ENCODE measurements at places on chromosomes 7 and 10.
A peak's percentile ranks its signal among the peaks of the same experiment; 100 is the strongest.

DNA sequence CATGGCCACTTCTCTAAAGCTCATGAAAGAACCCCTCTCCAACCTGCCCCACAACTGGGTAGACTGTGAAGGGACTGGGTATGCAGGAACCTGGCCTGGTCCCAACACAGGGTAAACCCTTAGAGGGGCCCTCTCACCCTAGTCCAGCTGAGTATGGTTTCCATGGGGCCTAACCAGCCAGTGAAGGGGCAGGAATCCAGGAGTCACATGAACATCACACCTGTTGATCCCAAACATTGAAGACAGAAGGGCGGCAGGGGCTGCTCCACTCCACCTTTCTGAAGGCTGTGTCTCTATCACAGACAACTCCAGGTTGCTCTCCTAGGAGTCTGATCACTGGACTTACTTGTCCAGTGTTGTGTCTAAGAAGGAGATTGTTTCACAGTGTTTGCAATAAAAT, 30.8 kb downstream of the GRID1 start:
- DNase-seq, result no peak

DNA sequence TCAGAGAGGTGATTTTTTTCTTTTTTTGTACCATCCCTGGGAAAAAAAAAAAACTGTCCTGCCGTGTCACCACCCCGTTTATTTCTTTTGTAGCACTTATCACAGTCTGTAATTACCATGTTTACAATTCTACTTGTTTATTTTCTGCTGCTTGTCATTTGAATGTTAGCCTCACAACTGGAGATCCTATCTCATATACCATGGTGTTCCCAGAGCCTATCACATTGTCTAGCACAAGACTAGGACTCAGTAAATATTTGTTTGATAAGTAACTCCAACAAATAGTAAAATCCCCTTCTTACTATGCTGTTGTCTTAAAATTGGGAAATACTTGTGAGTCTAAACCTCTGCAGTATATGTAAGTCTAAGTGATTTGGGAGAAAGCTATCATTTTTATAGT, 36.0 kb downstream of the MKLN1 start:
- DNase-seq, result no peak

DNA sequence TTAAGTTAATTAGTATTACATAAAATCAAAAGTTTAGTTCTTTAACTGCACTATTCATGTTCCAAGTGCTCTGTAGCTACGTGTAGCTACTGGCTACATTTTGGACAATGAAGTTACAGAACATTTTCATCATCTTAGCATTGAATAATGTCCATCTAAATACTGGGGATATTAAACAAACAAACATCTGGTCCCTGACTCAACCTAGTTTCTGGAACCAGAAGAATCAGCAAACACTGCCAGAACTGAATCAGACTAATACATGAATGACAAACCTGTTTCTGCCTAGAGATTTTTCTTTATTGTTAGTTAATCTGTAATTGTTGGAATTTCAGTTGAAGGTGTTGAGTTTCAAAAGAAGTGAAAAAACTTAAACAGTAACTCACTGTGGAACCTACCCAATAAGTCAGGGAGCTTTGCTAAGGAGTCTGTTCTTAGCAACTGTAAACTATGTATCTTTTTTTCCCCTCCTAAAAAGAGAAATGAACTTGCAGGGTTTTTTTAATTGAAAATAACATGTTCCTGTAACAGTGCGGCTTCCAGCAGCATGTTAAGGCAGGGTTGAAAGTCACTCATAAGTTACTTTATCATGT, 58.3 kb downstream of the CDK13 start:
- no peak for DNase-seq

GRCh38 chr7:93945756-93946535, 24.4 kb downstream of the GNG11 start:
- DNase-seq, result no peak

DNA sequence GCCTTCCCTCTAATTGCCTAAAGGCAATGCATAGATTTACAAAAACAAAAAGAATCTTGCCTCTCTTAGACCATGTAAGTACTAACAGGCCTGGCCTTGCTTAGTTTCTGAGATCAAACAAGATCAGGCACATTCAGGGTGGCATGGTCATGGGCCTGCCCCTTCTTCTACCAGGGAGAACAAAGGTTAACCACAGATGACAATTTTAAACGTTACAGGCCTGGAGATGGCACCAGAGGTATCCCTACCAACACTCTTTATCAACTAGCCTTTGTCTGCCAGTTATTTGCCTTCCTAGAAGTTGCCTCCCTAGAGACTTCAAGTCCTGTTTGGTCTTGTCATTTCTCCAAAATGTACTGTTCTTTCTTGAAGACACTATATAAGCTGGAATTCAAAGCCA, 252.6 kb downstream of the DOCK4 start:
- DNase-seq, result no peak

- no peak for DNase-seq
These were observed 3.6 kb upstream of the JAKMIP3 start for GRCh38 chr10:132062116-132062515.

DNA sequence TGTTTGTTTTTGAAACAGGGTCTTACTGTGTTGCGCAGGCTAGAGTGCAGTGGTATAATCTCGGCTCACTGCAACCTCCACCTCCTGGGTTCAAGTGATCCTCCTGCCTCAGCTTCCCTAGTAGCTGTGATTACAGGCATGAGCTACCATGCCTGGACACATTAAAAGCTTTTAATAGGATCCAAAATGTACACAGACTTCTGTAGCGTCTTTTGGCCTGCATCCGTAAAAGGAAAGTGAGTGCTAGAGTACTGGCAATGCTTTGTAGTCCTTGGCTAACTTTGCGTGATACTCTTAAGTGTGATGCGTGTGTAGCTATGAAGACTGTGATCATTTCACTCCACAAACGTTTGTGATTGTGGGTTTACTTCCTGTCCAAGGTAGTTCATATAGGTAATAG, 13.3 kb downstream of the ZRANB1 start:
- no peak for DNase-seq

DNA sequence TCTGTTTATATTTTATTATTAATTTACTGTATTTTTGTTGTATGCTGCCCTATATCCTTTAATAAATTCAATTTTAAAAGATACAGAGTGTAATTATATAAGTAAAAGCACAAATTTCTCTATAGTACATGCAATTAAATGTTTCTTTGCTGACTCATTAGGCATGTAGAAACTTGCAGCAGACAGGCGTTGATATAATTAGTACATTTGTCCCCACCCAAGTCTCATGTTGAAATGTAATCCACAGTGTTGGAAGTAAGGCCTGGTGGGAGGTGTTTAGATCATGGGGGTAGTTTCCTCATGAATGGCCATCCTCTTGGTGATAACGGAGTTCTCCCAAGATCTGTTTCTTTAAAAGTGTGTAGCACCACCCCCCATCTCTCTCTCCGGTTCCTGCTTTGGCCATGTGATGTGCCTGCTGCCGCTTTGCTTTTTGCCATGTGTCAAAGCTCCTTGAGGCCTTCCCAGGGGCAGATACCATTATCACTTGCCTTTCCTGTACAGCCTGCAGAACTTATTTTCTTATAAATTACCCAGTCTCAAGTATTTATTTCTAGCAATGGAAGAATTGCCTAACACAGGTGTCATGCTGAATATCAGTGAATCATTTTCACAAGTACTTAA, 63.7 kb downstream of the TSPAN12 start:
- DNase-seq, result no peak

DNA sequence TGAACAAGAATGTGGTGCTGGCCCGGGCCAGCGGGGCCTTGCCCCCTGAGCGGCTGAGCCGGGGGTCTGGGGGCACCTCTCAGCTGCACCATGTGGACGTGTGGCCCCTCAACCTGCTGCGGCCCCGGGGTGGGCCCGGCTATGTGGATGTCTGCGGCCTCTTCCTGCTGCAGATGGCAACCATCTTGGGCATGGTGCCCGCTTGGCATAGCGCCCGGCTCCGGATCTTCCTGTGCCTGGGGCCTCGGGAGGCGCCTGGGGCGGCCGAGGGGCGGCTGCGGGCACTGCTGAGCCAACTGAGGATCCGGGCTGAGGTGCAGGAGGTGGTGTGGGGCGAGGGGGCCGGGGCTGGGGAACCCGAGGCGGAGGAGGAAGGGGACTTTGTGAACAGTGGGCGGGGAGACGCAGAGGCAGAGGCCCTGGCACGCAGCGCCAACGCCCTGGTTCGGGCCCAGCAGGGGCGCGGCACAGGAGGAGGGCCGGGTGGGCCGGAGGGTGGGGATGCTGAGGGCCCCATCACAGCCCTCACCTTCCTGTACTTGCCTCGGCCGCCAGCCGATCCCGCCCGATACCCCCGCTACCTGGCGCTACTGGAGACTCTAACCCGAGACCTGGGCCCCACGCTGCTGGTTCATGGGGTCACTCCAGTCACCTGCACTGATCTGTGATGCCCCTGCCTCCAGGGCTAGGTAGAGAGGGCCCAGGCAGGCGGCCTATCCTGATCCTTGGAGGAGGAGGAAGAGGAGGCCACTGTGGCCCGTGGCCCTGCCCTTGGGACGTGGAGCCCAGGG, 1.1 kb upstream of the TRIP6 start:
- DNase-seq, result peak; percentile 54

DNA sequence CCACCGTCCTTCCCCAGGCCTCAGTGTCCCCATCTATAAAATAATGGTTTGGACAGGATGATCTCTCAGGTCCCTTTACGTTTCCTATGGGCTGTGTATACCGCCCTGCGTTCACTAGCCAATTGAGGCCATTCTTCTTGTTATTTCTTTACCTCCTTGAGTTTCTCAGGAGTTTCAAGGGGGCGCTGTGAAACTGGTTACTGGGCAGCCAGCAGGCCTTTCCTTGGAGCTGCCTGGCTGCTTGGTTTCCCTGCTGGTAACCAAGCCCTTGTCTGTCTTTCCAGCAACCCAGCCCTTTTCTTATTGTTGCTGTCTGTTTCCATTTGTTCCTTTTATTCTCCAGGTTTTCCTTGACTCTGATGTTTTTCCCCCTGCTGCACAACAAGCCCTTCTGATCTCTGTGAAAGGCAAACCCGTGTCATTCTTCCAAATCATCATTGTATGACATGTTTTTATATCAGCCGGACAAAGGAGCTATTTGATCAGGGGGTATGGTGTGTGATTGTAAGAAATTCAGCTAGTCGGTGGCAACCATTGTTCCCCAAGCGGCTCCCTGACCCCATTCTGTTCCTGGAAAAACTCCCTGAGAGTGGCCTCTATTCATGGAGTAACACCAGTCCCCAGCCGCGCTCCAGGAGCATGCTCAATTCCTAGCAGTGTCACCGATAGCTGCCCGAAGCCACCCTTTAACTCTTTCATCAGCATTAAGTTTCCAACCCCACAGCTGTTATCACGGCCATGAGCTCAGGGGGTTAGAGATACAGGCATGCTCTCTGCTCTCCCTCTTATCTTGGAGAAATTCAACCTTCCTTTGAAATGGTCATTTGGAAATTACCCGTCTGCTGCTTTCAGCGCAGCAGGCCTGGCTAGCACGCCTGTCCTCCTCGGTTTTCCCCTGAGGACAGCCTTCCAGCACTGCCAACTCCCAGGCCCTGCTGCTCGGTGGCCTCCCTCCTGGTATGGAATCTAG, 26.6 kb downstream of the FGF8 start:
- DNase-seq, result no peak

- DNase-seq, result no peak
These were observed 138.9 kb downstream of the CACNB2 start for GRCh38 chr10:18279173-18279572.

DNA sequence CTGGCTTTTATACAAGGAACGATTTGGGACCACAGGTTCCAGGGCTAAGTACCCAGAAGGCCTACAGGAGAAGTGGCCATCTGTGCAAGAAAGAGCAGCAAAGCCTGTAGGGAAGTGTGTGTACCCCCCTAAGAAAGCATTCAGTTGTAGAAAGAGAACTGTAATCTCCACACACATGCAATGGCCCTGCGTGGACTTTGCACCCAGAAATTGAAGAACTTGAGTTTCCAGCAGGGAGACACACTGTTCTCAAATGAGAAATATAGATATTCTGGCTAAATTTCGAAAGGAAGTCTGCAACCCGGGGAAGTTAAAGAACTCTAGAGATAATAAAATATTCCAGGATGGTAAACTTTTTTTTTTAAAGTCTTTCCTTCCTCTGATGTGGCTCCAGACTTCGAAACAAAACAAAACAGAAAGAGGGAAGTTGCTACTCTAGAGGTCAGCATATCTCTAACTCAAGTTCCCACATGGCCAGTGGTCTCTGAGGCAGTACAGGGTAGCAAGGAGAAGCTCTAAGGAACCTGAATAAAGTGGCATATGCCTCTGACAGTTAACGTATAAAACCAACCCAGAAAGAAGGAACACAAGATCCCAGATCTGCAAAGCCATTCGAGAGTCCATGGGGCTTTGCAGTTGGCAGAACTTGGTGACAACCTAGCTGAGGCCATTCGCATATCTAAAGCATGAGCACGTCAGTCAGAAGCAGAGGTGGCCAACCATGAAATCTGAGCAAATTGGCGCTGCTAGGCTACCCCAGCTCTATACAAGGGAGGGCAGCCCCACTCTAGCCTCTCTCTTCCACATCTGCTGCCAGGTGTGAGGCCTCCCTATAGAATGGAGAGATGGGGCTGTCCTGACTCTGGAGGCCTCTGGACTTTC, 56.6 kb downstream of the ELMO1 start:
- no peak for DNase-seq

All from activated T-cell treated with anti-CD3 and anti-CD28 coated beads, Interleukin-2, amount 50 U/mL, for 48 hours (primary cell).